ENCODE measurements at places on chromosomes 2 and 18.
A peak's percentile ranks its signal among the peaks of the same experiment; 100 is the strongest.

DNA sequence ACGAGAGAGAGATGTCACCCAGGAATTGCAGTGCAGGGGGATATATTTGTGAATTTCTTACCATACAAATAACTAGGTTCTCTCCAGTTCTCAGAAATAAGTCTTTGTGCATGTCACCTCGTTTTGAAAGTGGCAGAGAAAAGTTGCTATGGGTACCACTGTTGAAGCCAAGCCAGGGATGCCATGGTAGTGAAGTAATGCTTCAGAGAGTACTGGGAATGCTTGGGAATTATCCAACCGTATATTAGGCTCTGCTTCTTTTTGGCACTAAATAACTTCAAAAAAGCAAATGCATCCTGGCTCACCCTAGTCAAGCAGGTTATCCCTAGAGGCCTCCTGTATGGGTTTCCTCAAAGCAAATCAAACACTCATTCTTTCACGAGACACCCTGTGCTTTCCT lies 50.7 kb upstream of the DDX18 start:
- no peak for DNase-seq

DNA sequence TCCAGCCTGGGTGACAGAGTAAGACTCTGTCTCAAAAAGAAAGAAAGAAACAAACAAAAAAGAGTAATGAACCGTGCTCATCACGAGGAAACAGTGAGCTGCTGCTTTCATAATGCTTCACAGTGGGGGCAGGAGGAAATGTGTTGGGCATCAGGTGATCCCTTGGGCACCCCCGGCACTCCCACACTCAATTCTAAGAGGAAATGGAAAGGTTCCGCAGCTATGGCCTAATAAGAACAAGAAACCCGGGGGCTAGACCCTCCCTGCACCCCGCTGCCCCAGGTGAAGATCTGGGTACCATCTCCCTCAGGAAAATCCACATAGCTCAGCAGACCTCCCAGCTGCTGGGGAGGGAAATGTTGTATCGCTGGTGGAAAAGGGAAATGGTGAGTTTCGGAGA lies 118.9 kb downstream of the LPIN1 start:
- DNase-seq, result no peak

- DNase-seq, result no peak
These were observed 95.1 kb downstream of the FIGN start for GRCh38 chr2:163640542-163641193.

DNA sequence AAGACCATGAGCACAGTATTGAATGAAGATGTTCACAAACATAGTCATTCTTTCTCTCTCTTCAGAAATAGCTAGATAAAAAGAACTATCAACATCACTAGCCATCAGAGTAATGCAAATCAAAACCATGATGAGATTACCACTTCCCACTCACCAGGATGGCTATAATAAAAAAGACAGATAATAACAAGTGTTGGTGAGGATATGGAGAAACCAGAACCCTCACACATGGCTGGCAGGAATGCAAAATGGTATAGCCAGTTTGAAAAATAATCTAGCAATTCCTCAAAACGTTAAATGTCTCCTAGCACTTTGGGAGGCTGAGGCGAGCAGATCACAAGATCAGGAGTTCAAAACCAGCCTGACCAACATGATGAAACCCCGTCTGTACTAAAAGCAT lies 31.3 kb upstream of the PPP1CB start:
- no peak for DNase-seq

DNA sequence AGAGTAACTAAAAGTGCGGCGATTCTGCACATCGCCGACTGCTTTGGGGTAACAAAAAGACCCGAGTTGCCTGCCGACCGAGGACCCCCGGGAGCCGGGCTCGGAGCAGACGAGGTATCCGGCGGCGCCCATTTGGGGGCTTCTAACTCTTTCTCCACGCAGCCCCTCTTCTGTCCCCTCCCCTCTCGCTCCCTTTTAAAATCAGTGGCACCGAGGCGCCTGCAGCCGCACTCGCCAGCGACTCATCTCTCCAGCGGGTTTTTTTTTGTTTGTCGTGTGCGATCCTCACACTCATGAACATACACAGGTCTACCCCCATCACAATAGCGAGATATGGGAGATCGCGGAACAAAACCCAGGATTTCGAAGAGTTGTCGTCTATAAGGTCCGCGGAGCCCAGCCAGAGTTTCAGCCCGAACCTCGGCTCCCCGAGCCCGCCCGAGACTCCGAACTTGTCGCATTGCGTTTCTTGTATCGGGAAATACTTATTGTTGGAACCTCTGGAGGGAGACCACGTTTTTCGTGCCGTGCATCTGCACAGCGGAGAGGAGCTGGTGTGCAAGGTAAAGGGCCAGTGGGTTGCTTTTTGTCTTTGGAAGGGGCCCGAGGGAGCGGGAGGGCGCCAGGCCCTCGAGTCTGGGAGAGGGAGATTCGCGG lies 1.4 kb downstream of the TRIB2 start:
- peak; percentile 34 for DNase-seq

DNA sequence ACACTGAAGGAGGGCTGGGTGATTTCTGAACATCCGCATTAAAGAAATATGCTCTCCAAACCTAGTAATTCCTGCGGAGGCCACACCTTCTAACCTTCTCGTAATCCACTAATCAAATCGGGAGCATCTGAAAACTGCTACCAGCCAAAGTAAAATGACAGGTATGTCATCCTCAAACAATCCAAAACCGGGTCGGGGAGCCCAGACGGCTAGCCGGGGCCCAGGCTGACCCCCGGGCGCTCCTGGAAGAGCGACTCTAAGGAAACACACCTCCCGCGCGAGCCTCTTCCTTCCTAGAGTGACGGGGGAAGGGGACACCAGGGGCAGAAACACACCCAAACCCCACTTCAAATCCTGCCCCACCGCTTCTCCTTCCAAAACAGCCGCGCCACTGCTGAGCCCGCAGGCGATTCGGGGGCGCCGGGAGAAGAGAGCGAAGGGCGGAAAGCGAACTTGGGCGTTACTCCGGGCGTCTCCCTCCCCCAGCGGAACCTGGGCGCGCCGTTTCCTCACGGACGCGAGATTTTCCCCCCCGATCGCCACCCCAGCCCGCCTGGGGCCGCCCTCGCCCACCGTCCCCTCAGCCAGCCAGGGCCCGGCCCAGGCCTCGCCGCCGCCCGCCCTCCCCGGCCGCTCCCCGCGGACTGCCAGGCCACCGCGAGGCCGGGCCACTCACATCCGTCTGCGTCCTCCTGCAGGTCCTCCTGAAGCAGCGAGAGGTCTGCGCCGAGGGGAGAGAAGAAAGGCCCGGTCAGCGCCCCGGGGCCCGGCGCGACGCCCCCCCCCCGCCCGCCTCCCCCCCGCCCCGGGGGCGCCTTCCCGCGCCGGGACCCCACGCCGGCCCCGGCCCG lies 584 bp downstream of the PPP4R1 start:
- peak; percentile 40 for DNase-seq

DNA sequence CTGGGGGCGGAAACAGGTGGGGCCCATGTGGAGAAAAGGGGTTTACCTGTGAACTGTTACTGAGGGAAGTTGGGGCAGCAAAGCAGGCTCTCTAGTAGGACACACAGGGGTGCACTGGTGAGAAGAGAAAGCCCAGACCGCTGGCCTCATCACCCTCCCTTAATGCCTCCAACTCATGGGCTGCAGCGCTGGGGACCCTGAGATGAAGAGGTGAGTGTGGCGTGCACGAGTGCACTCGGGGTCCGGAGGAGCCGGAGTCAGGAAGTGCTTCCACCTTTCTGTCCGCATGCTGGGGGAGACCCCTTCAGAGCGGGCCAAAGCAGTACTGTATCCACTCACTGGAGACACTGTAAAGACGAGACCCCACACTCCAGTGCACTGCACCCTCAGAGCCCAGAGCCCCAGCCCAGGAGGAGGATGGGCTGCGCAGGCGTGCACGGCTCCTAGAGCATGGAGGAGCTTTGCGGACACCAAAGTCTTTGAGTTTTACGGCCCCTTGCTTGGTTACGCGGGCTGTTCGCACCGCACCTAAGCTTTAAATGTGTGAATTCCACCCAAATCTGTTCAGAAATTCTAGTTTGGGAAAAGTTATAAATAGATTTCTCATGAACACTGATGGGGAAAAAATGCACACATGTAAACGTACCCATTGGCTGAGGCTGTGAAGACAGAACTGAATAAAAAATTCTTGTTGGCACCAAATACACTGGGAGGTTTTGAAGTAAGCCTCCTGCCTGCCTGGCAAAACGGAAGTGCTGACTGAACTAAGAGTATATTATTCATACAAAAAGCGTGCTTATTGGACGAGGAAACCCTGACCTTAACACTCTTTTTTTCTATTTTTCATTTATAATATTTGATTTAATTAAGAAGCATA lies 45.4 kb upstream of the PPP4R1 start:
- DNase-seq, result no peak

DNA sequence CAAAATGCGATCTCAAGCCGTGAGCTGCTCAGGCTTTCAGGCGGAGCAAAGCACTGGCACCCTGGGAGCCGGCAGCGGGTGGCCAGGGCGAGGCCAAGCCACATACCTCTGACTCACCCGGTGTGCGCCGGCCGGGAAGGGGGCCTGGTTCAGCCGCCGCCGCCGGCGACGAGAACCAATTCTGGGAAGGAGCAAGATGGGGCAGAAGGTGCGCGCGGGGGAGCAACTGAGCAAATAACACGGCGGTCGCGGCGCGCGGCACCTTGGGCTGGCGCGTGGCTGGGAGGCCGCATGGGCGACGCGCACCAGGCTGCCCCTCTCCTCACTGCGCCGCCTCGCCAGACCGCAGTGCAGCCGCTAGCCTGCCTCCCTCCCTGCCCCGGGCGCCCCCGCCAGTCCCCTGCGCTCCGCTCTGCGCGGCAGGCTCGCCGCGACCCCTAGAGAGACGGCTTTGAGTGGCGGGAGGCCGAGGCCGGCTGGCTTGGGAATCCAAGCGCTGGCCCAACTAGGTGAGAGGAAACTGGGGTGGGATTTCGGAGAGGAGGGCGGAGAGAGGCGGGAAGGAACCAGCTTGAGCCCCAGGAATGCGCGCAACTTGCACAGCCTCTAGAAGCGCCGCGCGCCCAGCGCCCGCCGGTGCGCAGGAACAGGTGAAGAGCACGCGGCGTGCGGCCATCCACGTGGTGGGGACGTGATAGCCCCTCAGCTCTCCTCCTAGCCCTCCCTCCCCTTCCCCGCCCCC lies 3.2 kb downstream of the NRP2 start:
- DNase-seq, result no peak

DNA sequence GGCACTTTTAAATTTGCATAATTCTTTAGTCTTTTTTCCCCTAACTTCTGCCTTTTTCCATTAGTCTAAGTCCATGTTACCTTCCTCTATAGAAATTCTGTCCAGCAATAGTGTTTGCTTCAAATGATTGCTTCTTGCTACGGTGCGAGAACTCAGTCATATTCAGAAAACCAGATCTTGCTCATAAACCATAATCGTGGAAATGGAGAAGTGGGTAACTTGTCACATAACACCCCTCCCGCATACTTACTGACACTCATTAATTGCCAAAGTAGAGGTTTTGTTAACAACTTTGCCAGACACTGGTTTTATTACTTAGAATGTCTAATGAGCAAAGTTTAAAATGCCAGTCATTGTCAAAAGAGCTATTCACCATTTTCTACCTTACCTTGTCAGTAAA lies 94.3 kb upstream of the TWSG1 start:
- no peak for DNase-seq

- no peak for DNase-seq
These were observed 56.7 kb downstream of the SDC1 start for GRCh38 chr2:20168048-20168726.

DNA sequence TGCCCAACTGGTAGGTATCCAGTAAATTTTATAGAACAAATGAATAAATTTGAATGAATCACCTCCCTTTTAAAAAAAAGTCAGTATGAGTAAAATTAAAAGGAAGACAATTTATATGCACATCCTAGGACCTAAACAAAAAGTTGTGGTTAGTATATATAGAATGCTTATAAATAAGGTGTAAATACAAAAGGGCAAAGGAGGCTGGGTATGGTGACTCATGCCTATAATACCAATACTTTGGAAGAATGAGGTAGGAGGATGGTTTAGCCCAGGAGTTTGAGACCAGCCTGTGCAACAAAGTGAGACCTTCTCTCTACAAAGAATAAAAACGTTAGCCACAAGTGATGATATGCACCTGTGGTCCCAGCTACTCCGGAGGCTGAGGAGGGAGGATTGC lies 12.8 kb downstream of the C2orf69 start:
- DNase-seq, result no peak

DNA sequence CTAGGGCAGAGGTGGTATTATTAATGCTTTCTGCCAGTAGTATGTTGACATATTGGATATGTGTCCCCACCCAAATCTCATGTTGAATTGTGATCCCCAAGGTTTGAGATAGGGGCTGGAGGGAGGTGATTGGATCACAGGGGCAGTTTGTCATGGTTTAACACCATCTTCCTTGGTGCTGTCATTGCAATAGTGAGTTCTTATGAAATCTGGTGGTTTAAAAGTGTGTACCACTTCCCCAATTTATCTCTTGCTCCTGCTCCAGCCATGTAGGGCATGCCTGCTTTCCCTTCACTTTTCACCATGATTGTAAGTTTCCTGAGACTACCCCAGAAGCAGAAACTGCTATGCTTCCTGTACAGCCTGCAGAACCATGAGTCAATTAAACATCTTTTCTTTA lies 47.1 kb upstream of the THSD7B start:
- DNase-seq, result no peak

DNA sequence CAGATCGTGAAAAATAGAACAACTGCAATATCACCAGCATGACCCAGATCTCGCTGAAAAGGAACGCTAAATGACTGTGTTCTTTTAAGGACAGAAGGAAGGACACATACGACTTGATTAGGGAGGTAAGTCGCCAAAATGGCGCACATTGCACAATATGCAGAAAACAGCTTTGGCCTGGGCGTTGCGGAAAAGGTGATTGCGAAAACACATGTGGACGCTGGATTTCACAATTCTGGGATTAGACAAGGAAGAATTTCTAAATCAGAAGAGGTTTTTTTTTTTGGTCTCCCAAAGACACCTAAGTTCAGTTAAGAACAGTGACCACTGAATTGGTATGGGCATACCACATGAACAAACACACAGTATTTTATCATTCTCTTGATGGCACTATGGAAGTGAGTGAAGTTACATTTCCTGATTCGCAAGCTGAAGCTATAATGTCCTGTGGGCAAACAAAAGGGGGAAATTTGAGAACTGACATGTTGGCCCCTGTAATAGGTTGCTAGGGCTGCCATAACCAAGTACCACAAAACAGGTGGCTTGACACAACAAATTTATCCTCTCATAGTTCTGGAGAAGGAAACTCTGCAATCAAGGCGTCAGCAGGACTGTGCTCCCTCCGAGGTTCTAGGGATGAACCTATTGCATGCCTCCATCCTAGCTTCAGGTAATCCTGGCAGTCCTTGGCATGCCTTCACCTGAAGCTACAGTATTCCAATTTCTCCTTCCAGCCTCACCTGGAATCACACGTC lies 25.8 kb upstream of the ERICH2 start:
- DNase-seq, result no peak

DNA sequence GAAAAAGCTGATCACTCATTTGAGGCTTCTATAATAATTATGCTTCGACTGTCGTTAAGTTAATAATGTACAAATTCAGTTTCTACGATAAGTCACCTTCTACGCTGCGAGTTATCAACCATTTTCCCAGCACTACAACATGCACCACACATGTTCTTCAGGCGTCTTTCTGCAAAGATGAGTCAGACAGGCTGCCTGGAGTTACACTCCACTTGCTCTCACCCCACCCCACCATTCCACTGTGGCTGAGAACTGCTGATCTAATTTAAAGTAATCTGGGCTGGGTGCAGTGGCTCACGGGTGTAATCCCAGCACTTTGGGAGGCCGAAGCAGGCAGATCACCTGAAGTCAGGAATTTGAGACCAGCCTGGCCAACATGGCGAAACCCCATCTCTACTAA lies 218.6 kb downstream of the DYM start:
- no peak for DNase-seq

- no peak for DNase-seq
These were observed 26.8 kb upstream of the MYO1B start for GRCh38 chr2:191218292-191218898.
